ENCODE measurements at places on chromosomes 1 and 21.

GRCh38 chr21:28725396-28725795 is 267.3 kb downstream of the LTN1 start:
- DNase-seq: no peak

GRCh38 chr1:71737768-71738167 is 544.6 kb downstream of the NEGR1 start:
- no peak for DNase-seq

DNA sequence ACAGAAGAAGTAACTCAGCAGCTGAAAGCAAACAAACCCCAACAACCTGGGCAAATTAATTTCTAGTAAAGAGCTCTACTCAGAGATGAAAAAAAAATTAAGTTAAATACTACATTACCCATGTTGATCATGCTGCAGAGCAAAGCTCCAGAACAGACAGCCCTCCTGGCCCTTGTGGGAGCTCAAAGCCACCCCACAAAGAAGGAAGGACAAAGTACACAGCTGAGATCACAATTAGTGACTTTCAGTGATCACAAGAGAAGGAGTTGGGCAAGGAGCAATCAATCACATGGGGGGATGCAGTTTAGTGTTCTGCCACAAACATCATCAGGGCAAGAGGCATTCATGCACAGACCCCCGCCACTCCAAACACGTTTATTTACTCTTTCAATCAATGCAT is 114.2 kb downstream of the DAB1 start:
- DNase-seq: no peak

DNA sequence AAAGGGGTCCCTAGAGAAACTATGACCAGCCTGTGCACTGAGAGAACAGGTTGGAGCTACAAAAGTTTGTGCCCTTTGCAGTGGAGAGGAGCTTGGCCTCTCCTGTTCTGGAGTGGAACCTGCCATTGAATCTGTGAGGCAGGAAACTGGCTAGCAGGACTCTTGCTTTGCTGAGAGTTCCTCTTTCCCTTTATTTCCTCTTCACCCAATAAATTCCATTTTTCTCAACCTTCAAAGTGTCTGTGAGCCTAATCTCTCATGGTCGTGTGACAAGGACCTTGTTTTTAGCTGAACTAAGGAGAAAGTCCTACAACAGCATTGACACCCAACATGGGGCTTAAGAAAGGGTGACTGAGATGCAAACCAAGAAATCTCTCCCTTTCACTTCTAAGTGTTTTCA is 42.7 kb upstream of the FASLG start:
- DNase-seq: no peak

- DNase-seq: no peak
These were observed 34.5 kb downstream of the EPHX1 start for GRCh38 chr1:225844236-225845061.

DNA sequence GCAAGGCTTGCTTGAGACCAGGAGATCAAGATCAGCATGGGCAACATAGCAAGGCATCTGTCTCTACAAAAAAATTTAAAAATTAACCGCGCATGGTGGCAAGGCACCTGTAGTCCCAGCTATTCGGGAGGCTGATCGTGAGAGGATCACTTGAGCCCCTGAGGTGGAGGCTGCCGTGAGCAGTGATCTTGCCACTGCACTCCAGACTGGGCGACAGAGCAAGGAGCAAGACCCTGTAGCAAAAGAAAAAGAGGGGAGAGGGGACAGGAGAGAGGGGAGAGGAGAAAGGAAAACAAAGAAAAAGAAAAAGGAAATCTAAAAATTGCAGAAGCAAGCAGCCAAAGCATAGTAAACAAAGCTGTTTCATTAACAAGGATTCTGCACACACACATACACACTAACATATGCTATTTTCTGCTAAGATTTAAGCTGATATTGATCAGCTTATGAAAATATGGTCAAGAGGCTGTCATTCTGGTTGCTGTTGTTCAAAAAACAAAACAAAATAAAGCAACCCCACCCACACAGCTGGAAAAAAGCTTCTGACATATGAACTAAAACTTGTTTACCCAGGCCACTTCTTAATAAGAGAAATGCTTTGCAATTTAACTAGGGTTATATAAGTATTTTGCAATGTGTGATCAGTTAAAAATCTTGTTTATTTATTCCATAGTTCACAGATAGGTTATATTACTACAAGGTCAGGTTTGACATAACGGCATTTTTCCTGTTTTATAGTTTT is 1.8 kb downstream of the ARNT start:
- DNase-seq: peak; percentile 69

- DNase-seq: no peak
These were observed 91.8 kb downstream of the ADCY10 start for GRCh38 chr1:167821969-167822685.

- no peak for DNase-seq
These were observed at the start of gene ENAH for GRCh38 chr1:225652729-225653462. TSS of gene ENAH (minus strand) at chr1:225653123. CDS start at chr1:225652690, 433 bp downstream.

- no peak for DNase-seq
These were observed 89.1 kb upstream of the USP24 start for GRCh38 chr1:55304229-55304740.
